ENCODE measurements at places on chromosomes 1 and 21. TPM values are rescaled to one million over a fixed set of nuclear protein-coding genes. Genes with fewer than 3 reads are reported as not detected.

DNA sequence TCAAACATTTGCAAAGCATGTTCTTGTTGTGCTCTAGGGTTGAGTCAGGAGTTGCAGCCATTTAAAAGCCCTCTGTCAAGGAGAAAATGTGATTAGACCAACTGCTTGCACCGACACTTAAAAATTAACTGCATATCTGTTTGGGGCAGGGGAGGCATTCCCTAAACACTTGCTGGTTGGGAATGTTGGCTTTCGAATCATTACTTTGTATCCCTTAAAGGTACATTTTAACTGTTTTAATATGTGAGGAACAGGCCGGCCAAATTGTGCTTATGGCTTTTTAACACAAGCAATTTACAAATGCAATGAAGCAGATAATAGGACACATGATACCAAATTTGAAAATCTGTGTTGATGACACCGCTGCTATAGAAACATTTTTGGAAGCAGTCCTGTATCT is 159.1 kb downstream of the LHX8 start:
- H3K4me3 ChIP-seq = no peak overlapping the region
- no peak overlapping the region for H3K27ac ChIP-seq
- H3K27me3 ChIP-seq = no peaks in the 10 kb centered on the region
- H3K36me3 ChIP-seq = no peaks in the 10 kb centered on the region

DNA sequence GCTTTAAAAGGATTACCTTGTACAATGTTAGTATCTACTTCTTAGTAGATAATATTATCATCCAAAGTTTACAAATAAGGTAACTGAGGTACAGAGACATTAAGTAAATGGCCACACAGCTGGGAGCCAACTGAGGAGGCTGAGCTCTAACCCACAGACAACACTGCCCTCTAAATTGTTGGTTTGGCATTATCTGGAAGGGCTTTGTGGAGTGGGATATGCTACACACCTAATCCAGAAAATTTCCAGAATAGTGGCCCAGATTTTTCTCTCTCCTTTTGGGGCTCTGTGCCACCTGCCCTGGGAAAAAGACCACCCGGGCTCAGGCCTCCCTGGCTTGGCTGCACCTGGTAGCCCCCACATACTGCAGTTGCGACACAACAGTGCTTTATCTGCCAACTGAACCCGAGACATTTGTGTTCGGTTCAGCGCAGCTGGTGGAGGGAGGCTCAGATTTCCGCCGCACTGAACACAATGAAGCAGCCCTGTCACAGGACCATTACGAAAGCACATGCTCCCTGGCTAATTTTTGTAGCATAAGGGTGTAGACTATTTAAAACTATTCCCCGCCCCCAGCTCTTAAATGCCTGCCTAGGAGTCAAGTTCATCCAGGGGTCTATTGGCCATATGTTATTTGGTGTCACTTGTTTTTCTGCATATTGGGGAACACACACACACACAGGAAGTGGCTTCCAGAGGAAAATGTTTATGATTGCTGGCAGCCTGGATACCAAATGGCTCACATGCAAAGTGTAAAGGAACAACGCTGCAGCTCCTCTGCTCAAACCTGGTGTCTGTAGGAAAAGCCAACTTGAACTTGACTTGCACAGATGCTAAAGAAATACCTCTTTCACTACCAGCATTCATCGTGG is 92.3 kb upstream of the ESRRG start:
- no peak overlapping the region for H3K4me3 ChIP-seq
- DNase-seq = peak; percentile 95
- H3K4me1 ChIP-seq = peaks cover 15% of the 10 kb centered on the region

DNA sequence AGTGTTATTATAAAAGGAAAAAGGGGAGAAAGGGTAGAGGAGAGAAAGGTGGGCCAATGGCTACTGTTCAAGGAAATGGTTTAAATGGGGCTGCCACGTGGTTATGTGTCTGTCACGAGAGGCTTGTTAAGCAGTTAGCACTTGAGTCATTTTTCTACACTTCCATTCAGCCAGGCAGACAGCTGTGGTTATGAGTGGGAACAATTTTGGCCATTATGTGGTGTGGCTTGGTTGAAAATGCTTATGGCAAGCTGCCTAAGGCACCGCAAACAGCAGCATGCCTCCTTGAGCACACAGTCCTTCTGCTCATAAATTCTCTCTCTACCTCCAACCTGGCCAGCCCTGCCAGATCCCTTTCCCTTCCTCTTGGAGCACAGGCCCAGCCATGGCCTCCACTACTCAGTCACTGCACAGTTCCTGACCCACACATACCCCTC is 3.2 kb upstream of the SRM start:
- peaks cover 19% of the 10 kb centered on the region for H3K36me3 ChIP-seq
- H3K27ac ChIP-seq = no peak overlapping the region
- DNase-seq = no peak
- no peaks in the 10 kb centered on the region for H3K27me3 ChIP-seq

DNA sequence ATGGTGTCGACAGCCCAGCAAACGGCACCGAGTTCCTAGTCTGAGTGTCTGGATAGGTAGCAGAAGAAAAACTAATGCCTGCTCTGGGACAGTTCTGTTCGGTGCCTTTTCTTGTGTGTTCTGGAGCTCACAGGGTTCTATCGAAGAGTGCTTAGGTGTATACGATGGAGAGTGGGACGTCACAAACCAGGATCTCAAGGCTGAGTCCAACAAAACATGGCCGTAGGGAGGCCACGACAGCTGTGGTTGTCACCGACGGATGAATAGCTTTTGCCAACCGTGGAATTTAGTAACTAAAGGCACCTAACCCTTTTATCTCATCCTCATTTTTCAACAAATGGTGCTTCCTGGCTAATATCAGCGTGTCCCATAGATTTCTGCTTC is 635 bp upstream of the SYNJ1 start:
- H3K36me3 ChIP-seq = peaks cover 6% of the 10 kb centered on the region
- peak overlapping the region; percentile 75 for H3K4me3 ChIP-seq

- peak overlapping the region; percentile 1 for H3K27ac ChIP-seq
- no peaks in the 10 kb centered on the region for H3K27me3 ChIP-seq
- H3K4me1 ChIP-seq = peaks cover 32% of the 10 kb centered on the region
Observed at GRCh38 chr1:43307458-43308158, 6.8 kb downstream of the TIE1 start.

- H3K27me3 ChIP-seq = no peaks in the 10 kb centered on the region
- H3K36me3 ChIP-seq = no peaks in the 10 kb centered on the region
- no peak overlapping the region for H3K4me3 ChIP-seq
- no peak overlapping the region for H3K27ac ChIP-seq
Observed at GRCh38 chr1:206524739-206525364, 17.5 kb downstream of the RASSF5 start.

GRCh38 chr1:228332797-228333738 is 73.6 kb downstream of the TRIM11 start:
- peaks cover 2% of the 10 kb centered on the region for H3K4me1 ChIP-seq
- H3K27me3 ChIP-seq = no peaks in the 10 kb centered on the region
- DNase-seq = no peak
- no peak overlapping the region for H3K27ac ChIP-seq
- H3K36me3 ChIP-seq = no peaks in the 10 kb centered on the region
- H3K4me3 ChIP-seq = no peak overlapping the region

The BACE2 gene
- 49.9 TPM for total RNA-seq

Data from lung (tissue), 17 donors.